Urothelium cell line (cell line): ENCODE measurements at places on chromosomes 6 and 20.

DNA sequence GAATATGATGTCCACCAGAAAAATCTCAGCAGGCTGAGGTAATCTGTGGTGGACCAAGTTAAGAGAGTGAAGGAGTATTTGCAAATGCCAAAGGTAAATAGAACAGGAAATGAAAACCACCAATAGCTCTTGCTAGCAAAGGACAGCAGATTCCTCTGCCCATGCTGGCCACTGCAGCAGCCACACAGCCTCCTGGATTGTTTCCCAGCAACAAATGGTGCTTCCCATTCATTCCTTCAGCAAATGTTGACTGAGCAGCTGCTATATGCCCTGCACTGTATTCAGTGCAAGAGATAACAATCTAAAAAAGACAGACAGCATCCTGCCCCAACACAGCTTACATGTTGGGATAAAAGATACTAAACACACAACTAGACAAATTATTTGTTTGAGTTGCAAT lies 11.0 kb downstream of the ROS1 start:
- peak; percentile 8 for DNase-seq

DNA sequence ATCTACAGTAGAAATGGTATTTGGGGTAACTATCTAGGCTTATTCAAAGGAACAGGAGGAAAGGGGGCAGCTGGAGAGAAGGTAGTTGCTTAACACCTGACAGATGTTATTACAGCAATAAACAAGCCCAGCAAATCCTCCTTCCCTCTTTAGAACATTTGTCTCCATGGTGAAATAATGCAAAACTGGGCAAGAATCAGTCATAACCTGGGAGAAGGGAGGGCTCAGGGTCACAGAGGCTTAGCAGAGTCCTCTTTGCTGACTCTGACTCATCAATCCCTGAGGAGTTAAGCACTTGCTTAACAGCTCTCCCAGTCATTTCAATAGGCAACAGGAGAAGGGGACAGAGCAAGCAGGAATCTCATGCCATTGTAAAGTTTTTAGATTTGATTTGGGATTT lies 230.3 kb downstream of the IBTK start:
- DNase-seq = peak; percentile 31

DNA sequence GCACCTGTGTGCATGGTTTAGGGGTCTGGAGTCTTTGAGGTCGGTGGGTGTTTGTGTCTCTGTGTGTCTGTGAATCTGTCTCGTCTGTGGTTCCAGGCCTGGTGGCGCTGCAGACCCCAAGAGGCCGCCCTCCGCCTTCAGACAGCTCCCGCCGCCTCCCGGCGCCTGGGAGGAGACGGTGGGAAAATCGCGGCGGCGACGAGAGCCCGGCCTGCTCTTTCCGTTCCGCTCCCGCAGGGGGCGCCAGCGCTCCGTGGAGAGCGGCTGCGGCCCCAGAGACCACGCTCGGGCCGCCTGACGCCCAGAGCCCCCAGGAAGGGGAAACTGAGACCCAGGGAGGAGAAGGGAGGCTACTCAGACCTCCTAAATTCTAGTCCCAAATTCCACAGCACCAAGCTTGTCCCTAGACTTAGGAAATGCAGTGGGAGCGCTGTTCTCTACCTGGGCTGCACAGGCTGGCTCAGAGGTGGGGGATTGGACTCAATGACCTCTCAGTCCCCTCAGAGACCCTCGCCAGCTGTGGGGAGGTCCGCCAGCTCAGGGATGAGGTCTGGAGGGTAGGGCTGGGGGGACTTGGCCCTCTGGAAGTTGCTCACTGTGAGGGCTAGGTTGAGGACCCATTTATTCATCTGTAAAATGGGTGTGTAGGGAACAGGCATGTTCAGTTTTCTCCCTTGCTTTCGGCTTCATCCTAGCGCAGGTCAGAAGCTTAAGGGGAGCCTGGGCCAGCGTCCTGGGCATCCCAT lies 36.9 kb upstream of the BLCAP start:
- DNase-seq = peak; percentile 87

- DNase-seq = peak; percentile 82
These were observed 1.4 kb downstream of the CLIC1 start for GRCh38 chr6:31734821-31735406.

DNA sequence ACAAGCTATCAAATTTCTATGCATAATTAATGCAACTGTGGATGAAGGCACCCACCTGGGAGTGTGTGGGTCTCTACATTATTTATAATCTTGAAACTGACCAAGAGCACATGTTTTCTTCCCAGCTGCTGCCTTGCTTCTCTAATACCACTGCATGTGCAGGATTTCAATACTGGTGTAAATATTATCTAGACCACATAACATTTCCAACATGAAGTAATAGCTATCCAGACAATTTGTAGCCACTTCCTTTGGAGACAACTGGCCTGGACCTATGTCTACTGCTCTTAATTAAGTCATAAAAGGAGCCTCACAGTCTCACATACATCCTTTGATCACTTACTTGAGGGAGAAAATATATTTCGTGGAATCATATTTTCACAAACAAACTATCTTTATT lies 180.7 kb downstream of the HIVEP2 start:
- DNase-seq = no peak

GRCh38 chr6:24646771-24647170 lies 780 bp upstream of the KIAA0319 start:
- no peak for DNase-seq

- DNase-seq = no peak
These were observed 84.2 kb upstream of the FBXL4 start for GRCh38 chr6:99031957-99032356.

- DNase-seq = no peak
These were observed 106.4 kb upstream of the FOXO3 start for GRCh38 chr6:108454356-108454755.

GRCh38 chr20:42532831-42533230 lies 656.9 kb downstream of the PTPRT start:
- no peak for DNase-seq

- no peak for DNase-seq
These were observed 58.3 kb downstream of the RIN2 start for GRCh38 chr20:19816386-19816785.

- no peak for DNase-seq
These were observed 603.9 kb downstream of the HDGFL1 start for GRCh38 chr6:23173234-23173633.

GRCh38 chr6:139392794-139393193 lies 18.3 kb upstream of the CITED2 start:
- no peak for DNase-seq

GRCh38 chr6:56435326-56435725 lies 187.9 kb upstream of the COL21A1 start:
- no peak for DNase-seq

DNA sequence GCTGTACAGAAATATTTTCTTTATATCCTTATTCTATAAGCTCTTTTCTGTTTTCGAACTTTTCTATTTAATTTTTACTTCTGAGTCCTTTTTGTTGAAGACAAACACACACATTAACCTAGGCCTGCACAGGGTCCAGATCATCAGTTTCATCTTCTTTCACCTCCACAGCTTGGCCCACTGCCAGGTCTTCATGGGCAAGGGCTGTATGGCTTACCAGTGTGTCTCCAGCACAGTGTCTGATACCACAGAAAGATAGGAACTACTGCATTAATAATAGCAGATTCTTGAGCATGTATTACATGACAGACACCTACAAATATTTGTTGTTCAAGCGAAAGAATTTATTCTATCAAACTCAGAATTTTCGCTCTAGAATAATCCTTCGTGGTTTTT lies 24.4 kb downstream of the QKI start:
- DNase-seq = no peak

DNA sequence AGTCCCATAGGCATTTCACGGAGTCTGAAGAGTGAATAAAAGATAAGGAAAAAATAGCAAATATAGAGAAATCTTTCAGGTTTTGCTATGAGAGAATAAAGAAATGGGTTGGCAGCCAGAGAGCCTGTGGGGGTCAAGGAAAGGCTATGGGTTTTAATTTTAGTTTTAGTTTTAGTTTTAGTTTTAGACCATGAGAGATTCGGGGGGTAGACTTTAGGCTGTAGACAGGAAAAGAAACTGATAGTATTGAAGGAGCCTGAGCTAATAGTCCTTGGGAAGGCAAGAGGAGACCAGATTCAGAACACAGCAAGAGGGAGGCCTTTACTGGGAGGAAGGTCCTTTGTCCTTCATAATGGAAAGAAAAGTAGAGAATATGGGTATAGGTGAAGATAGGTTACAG lies 19.3 kb downstream of the DOP1A start:
- DNase-seq = no peak

DNA sequence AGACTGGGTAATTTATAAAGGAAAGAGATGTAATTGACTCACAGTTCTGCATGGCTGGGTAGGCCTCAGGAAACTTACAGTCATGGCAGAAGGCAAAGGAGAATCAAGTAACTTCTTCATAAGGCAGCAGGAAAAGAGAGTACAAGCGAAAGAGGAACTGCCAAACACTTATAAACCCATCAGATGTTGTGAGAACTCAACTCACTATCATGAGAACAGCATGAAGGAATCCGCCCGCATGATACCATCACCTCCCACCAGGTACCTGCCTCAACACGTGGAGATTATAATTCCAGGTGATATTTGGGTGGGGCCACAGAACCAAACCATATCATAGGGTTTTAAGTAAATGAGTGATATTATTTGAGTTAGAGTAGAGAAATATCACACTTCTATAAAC lies 189.3 kb downstream of the TSHZ2 start:
- DNase-seq = no peak

DNA sequence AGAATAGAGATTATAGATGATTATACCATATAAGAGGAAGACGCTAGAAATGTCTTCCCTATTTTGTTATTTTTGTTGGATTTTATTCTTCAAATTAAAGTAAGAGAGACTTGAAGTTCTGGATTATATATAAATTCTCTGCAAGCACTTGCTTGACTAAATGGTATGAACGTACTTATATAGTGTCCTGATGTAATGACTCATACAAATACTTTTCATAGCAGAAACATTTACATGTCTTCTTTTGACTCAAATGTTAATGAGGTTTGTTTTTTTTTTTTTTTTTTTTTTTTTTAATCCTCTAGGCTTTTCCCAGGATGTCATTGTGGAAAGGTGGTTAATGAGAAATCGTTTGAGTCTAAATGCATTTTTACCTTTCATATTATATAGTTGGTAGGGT lies 55.0 kb downstream of the PDE7B start:
- DNase-seq = no peak
